ENCODE measurements at places on chromosomes 2 and 18.

DNA sequence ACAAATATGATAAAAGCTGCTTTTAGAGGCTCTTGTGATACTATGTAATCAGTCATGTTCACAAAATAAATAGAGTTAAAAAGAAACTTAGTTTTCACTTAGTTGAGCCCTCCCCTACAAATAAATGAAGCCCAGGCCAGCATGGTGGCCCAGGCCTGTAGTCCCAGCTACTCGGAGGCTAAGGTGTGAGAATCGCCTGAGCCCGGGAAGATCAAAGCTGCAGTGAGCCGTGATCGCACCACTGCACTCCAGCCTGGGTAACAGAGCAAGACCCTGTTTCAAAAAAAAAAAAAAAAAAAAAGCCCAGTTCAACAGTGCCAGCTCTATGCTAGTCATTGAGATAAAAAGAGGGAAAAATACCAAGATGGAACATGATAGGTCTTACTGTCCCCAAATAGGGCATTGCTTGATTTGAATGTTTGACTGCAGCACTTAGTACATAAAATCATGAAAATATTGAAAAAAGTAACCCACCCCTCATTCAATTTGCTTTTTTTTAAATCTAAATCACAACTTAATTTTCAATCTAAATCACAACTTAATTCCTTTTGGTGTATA, 1.5 kb downstream of the ASNSD1 start:
- DNase-seq = no peak

DNA sequence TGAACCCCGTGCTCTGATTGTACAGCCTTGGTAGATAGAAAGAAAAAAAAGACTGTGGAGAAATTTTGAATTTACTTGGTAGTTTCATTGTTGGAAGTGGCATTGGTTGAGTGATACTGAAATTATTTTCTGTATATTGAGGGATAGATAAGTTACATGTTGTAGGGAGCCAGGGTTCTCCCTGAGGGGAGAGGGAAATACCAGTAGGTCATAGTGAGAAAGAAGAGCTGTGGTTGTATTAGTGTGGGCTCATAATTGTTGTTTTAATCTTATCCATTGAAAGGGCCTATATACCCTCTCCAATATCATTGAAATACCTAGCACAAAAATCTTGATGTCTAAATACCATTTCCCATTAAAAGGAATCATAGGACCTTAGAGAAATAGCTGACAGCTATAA, 16.9 kb upstream of the RAB31 start:
- DNase-seq = no peak

GRCh38 chr2:102335871-102336366, 19.7 kb upstream of the IL18R1 start:
- no peak for DNase-seq

DNA sequence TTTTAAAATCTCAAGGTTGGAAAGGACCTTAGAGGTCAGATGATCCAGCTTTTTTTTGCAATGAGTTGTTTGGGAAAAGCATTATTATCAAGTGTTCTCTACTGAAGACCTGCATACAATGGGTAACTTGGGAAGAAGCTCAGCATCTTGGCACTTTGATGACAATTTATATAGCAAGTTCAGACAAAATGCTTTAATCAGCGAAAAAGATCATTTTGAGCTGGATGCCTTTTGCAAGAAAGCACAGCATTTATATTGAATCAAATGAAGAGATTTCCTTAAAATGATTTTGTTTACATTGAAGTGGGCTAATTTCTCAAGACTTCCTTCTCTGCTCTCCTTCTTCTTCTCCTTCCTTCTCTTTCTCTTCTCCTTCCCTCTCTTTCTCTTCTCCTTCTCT, 796.4 kb upstream of the CDH2 start:
- DNase-seq = no peak

DNA sequence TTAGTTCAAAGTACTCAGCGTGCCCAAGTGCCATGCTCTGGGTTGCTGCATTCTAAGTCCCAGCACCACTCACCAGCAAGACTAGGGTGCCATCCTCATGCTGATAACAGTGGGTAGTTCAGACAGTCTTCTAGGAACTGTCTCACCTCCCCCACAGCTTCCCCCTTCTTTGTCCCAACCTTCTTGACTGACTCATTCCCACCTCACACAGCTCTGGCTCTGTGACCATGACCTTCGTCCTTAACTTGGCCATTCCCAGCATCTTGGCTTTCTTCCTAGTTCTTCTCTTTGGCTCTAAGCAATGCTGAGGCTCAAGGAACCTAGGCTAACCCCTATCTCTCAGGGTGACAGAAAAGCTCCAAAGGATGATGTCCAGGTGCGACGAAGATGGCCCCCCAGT, 20.0 kb upstream of the CXCR4 start:
- no peak for DNase-seq

DNA sequence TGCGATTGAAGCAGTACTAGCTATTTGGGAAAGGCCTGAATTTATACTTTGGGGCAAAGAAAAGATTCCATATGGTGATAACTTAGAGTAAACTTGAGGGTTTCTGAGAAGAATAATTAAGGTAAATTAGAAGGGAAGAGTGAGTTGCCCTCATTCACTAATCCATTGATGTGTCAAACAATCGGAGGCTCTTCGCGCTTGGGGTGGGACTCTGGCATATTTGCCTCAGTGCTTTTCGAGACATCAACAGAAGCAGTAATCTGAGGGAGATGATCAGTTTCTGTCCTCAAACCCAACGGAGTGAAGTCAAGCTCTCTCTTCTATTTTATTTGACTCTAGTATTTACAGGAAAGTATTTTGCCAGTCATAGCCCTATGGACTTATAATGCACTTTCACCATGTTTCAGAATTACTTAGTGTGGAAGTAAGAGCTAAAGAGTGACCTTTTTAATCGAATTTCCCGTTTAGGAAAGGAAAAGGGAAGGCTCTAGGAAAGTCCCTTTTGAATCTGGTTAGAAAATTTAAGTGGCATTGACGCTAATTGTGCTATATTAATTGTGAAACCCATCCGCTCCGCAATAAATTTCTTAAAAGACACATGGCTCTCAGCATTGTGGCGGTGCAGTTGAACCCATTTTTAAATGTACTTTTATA, 1.3 kb downstream of the RAB10 start:
- no peak for DNase-seq

DNA sequence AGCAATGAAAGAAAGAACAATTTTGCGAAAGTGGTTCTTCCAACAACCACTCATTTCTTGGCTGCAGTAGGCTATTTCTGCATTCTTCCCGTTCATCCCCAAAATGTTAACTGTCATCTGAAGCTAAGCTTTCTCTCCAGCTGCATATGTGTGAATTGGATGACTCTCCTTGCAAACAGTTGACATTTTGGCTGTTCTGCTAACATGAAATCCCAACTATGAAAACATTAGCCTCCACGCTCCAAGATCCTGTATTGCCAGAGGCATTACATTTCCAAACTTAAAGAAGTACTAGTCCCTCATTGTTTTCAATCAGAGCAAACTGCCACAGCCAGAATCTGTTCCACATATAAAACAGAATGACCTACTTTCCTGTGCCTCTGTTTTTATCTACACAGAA, 88.5 kb downstream of the TGIF1 start:
- DNase-seq = no peak

All from NCI-H510A (cell line).